Regular cardiac myocyte (primary cell): ENCODE measurements at places on chromosomes 7 and 10. TPM values are rescaled to one million over a fixed set of nuclear protein-coding genes. Genes with fewer than 3 reads are reported as not detected.

FRAT1 gene
- total RNA-seq: 0.96 and 1.7 TPM in 2 replicates

FEZF1 gene
- total RNA-seq: not detected in 2 replicates

LRIT1 gene
- total RNA-seq: not detected in 2 replicates

ITIH2 gene
- total RNA-seq: not detected in 2 replicates

PAX4 gene
- not detected in 2 replicates for total RNA-seq

RNF32 gene
- 0.77 and 2.5 TPM in 2 replicates for total RNA-seq

AHCYL2 gene
- total RNA-seq: 4.6 and 10.1 TPM in 2 replicates

FOXP2 gene
- total RNA-seq: under 0.01 TPM in 1 of 2 replicates, not detected in the other

AFAP1L2 gene
- 0.19 and 1.4 TPM in 2 replicates for total RNA-seq

VIPR2 gene
- total RNA-seq: 0.28 TPM in 1 of 2 replicates, not detected in the other

CTAGE4 gene
- 0.19 and 0.28 TPM in 2 replicates for total RNA-seq

TRIP6 gene
- 43.1 and 70.4 TPM in 2 replicates for total RNA-seq

OR2A5 gene
- total RNA-seq: not detected in 2 replicates

CAMK2B gene
- total RNA-seq: 0.19 and 0.28 TPM in 2 replicates

NKX1-2 gene
- total RNA-seq: not detected in 2 replicates

CREB5 gene
- 0.96 and 2.5 TPM in 2 replicates for total RNA-seq

TECTB gene
- total RNA-seq: not detected in 2 replicates

STRIP2 gene
- total RNA-seq: 5.2 and 5.9 TPM in 2 replicates

EIF5AL1 gene
- total RNA-seq: 0.28 and 0.77 TPM in 2 replicates

PODXL gene
- total RNA-seq: 2.0 and 29.1 TPM in 2 replicates

ADAM12 gene
- total RNA-seq: 21.3 and 92.2 TPM in 2 replicates

SPDYE11 gene
- not detected in 2 replicates for total RNA-seq

KRIT1 gene
- 30.3 and 47.1 TPM in 2 replicates for total RNA-seq

WBP1L gene
- 61.9 and 65.1 TPM in 2 replicates for total RNA-seq

RAB19 gene
- total RNA-seq: not detected in 2 replicates

GRB10 gene
- total RNA-seq: 49.6 and 60.4 TPM in 2 replicates

GRK5 gene
- 39.9 and 60.9 TPM in 2 replicates for total RNA-seq

C10orf88 gene
- total RNA-seq: 11.3 and 11.9 TPM in 2 replicates

OR2A12 gene
- total RNA-seq: not detected in 2 replicates

TIMM23B gene
- total RNA-seq: 17.2 and 17.3 TPM in 2 replicates

FXYD4 gene
- total RNA-seq: not detected in 2 replicates

DDC gene
- total RNA-seq: not detected in 2 replicates

EXOSC1 gene
- total RNA-seq: 36.1 and 39.3 TPM in 2 replicates

CDHR1 gene
- 0.19 and 0.56 TPM in 2 replicates for total RNA-seq

FLNC gene
- total RNA-seq: 176 and 417 TPM in 2 replicates

SPRN gene
- 0.28 and 0.38 TPM in 2 replicates for total RNA-seq

OGDH gene
- total RNA-seq: 75.8 and 102 TPM in 2 replicates
